AG04450 (cell line): ENCODE measurements at places on chromosomes 12 and 14. TPM values are rescaled to one million over a fixed set of nuclear protein-coding genes. Genes with fewer than 3 reads are reported as not detected.

DNA sequence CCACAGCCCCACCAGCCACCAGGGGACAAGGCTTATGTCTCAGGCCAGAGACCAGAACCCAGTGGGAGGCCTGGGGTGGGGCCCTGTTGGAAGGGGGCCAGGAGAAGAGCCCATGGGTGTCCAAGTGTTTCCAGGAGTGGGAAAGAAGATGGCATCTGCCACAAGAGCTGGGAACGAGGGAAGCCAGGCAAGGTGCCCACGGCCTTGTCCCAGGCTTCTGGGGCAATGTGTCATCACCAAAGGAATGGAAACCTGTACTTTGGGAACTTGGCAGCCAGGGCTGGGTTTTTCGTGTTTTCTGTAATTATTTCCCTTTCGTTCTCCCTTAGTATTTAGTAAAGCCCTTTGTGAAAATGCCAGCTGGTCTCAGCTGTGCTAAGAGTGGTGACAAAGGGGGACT, 5.3 kb upstream of the PGF start:
- DNase-seq, result no peak

- no peak for DNase-seq
Measured at GRCh38 chr12:76057326-76057725, 25.8 kb upstream of the PHLDA1 start.

GRCh38 chr12:70983692-70984091, 63.2 kb upstream of the PTPRR start:
- DNase-seq, result no peak

DNA sequence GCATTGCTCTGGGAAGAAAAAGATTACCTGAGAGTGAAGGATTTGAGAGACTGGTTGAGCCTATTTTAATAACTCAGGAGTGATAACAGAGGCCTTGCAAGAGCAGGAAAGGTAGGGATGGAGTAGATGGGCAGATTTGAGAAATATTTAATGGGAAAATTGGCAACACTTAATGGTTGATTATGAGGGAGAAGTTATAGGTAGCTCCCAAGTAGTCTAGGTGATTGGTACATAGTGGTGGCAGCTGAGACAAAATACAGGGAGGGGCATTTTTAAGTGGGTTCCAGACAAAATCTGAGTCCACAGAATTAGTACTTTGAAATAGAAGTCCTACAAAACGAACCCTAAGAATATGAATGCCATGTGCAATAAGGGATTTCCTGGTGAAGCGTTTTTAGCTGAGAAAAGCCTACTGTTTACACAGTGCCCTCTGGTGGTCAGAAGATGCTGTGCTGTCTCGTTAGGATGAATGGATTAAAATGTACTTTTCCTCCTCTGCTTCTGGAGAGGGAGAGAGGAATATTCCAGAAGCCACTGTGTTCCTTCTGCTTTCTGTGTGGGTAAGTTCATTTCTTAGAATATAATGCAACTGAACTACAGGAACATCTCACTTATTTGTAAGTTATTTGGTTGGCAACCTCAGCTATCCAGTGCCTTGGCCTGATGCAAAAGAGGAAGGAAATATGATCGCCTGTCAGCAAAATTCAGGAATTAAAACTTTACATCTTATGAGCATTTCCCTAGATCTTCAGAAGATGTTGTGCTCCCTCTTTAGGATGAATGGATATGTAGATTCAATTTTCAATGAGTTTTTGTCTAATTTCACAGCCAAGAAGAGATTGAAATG, 6.5 kb downstream of the ZBTB1 start:
- peak; percentile 34 for DNase-seq

- DNase-seq, result no peak
Measured at GRCh38 chr14:31410048-31410650, 10.2 kb downstream of the HEATR5A start.

DNA sequence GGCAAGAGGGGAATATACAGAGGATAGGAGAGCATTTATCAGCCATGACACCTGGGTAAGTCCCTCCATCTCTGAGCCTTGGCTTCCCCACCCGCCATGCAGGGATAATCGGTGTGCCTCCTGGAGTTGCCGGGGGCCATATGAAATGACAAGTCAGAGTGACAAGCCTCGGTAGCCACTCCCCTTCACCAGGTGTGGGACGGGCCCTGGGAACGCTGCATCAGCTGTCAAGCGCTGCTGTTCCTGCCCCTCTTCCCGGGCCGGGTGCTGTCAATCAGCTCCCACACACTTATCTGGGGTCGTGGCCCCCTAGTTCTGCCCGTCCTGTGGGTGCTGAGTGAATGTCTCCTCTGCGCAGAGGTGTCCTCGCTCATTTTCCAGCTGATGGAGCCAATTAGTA, 57.2 kb downstream of the MVK start:
- no peak for DNase-seq

- no peak for DNase-seq
Measured at GRCh38 chr12:11652351-11653040, 3.0 kb downstream of the ETV6 start.

The TMPRSS12 gene
- not detected in 2 replicates for polyA plus RNA-seq

The CATSPERB gene
- not detected in 2 replicates for polyA plus RNA-seq

The GNPTAB gene
- polyA plus RNA-seq, result 29.0 and 34.3 TPM in 2 replicates

The RDH11 gene
- polyA plus RNA-seq, result 101 and 109 TPM in 2 replicates

The NRIP2 gene
- polyA plus RNA-seq, result 0.66 and 0.99 TPM in 2 replicates

The AQP5 gene
- polyA plus RNA-seq, result not detected in 2 replicates

The CD163 gene
- polyA plus RNA-seq, result not detected in 2 replicates
